ENCODE measurements at places on chromosomes 16 and 17. TPM values are rescaled to one million over a fixed set of nuclear protein-coding genes. Genes with fewer than 3 reads are reported as not detected.

GRCh38 chr17:58371300-58371950, 19.4 kb upstream of the SUPT4H1 start:
- no peak overlapping the region for H3K4me3 ChIP-seq
- peak overlapping the region; percentile 47 for H3K27ac ChIP-seq
- DNase-seq: no peak
- H3K36me3 ChIP-seq: peaks cover 5% of the 10 kb centered on the region
- H3K4me1 ChIP-seq: peaks cover 14% of the 10 kb centered on the region

GRCh38 chr17:73343168-73343634, 31.4 kb upstream of the CDC42EP4 start:
- no peaks in the 10 kb centered on the region for H3K36me3 ChIP-seq
- no peak overlapping the region for H3K4me3 ChIP-seq
- DNase-seq: peak; percentile 41
- H3K27ac ChIP-seq: peak overlapping the region; percentile 87
- H3K27me3 ChIP-seq: no peaks in the 10 kb centered on the region

GRCh38 chr16:75590920-75591843, 25.0 kb downstream of the GABARAPL2 start:
- H3K36me3 ChIP-seq: peaks cover 5% of the 10 kb centered on the region
- no peak overlapping the region for H3K4me3 ChIP-seq

DNA sequence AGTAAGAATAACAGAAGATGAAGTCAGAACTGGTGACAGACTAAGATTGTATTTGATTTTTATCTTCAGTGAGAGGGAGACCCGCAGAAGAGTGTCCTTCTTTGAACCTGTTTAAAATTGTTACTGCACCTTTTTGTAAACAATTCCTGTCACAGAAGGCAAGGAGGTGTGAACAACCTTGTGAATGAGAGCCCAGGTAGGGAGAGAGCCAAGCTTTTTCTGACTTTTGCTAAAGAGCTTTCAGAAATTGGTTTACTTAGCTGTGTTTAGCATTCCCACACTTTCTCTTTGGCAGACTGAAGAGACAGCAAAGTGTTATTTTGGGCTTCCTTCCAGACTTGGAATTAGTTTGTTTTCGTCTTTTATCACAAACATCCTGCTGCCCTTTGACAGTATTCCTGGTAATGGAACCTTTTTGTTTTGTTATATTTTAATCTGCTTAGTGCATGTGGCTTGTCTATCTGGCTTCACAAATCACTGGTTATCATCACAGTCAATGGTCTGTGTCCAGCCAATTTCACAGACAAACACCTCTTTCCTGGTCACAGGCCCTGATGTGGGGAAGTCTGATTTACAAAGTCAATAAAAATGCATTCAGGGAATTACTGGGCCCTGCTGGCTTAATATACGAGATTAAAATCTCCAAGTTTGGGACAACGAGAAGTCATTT, 85.7 kb upstream of the HS3ST2 start:
- no peak overlapping the region for H3K4me3 ChIP-seq
- peaks cover 3% of the 10 kb centered on the region for H3K4me1 ChIP-seq
- no peak overlapping the region for H3K27ac ChIP-seq
- peaks cover 17% of the 10 kb centered on the region for H3K27me3 ChIP-seq
- no peaks in the 10 kb centered on the region for H3K36me3 ChIP-seq

Gene FOXL1
- total RNA-seq: not detected

Gene GFOD2
- total RNA-seq: 40.7 TPM

Gene EXOC3L1
- not detected for total RNA-seq

DNA sequence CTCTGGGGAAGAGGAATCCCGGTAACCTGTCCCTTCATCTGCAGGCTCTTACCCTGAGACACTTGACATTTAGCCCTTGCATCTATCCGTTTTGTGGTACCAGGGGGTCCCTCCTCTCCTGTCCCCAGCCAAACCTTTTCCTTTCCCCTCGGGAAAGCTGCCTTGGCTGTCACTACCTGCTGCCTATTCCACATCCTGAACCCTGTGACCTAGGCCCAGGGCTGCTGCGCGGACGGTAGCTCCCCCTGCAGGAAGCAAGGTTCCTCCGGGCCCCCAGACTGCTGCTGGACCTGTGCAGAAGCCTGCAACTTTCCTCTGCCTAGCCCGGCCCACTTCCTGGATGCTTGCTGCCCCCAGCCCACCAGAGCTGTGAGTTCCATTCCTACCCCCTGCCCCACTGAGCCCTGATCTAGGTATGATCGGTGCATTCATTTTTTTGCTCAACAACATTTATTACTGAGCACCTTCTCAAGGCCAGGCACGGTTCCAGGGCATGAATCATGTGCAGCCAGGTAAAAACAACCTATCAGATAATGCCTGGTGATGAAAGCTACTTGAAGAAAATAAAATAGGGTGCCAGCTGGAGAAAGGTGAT, 10.5 kb upstream of the ALDOA start:
- no peaks in the 10 kb centered on the region for H3K27me3 ChIP-seq
- peaks cover 2% of the 10 kb centered on the region for H3K36me3 ChIP-seq
- H3K27ac ChIP-seq: peak overlapping the region; percentile 13

Gene RSKR
- total RNA-seq: 35.5 TPM

DNA sequence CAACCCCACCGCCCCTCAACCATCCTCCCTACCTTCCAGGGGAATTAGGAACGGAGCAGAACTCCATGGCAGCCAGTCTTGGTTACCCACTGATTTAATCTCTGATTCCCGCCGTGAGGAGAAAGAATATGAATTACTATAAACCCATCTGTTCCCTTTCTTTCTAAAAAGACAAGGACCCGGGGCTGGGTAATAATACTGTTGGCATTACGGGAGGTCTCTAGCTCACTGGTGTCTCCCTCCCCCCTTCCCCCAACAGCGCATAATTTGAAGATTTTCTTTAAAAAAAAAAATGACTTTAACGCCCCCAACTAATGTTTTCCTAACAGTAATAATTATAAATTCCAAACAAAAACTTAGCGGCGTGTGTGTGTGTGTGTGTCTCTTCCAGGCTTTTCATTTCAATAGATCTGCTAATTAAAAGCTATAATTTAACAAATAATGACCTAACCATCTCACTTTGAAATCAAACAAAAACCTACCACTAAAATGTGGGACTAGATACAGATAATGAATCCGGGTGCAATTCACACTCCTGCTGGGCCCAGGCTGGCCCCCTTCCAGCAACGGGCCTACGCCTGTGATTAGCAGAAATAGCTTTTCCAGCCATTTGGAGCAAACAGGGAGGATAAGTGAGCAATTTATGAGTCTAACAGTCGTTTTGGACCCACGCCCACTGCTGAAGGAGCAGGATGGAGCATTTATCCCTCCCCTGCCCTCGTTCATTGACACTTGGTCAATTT, 18.2 kb upstream of the BHLHA9 start:
- H3K4me1 ChIP-seq: no peaks in the 10 kb centered on the region
- peaks cover 25% of the 10 kb centered on the region for H3K27me3 ChIP-seq
- no peak overlapping the region for H3K4me3 ChIP-seq
- DNase-seq: no peak

GRCh38 chr16:3009568-3010390, 2.9 kb upstream of the CLDN9 start:
- no peaks in the 10 kb centered on the region for H3K27me3 ChIP-seq
- peaks cover 63% of the 10 kb centered on the region for H3K4me1 ChIP-seq

Gene SAT2
- total RNA-seq: 108 TPM

GRCh38 chr16:27485811-27486210, 63.9 kb downstream of the GTF3C1 start:
- H3K27me3 ChIP-seq: no peaks in the 10 kb centered on the region
- H3K27ac ChIP-seq: peak overlapping the region; percentile 45
- no peak overlapping the region for H3K4me3 ChIP-seq
- no peaks in the 10 kb centered on the region for H3K4me1 ChIP-seq
- no peak for DNase-seq

GRCh38 chr17:5832886-5833285, 237.3 kb upstream of the WSCD1 start:
- H3K27me3 ChIP-seq: no peaks in the 10 kb centered on the region
- H3K4me3 ChIP-seq: no peak overlapping the region
- H3K27ac ChIP-seq: peak overlapping the region; percentile 87
- H3K4me1 ChIP-seq: peaks cover 16% of the 10 kb centered on the region
- no peaks in the 10 kb centered on the region for H3K36me3 ChIP-seq
- DNase-seq: no peak

DNA sequence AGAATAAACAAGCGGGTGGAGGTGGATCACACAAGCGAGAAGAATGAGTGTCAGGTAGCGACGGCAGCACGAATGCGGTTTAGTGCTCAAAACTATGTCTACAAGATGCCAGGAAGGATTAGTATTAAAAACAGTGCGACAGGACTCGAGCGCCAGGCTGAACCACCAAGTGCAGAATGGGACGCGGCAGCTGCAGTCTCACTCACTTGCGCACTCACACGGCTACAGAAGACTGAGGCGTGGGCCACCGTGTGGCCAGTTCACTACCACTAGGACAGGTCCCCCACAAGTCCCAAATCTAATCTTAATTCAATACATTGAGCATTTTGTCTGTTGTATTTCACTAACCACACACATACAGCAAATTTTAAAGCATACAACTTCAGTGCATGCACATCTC, 35.7 kb upstream of the TRAP1 start:
- peaks cover 8% of the 10 kb centered on the region for H3K4me1 ChIP-seq
- H3K36me3 ChIP-seq: peaks cover 43% of the 10 kb centered on the region
- no peaks in the 10 kb centered on the region for H3K27me3 ChIP-seq

DNA sequence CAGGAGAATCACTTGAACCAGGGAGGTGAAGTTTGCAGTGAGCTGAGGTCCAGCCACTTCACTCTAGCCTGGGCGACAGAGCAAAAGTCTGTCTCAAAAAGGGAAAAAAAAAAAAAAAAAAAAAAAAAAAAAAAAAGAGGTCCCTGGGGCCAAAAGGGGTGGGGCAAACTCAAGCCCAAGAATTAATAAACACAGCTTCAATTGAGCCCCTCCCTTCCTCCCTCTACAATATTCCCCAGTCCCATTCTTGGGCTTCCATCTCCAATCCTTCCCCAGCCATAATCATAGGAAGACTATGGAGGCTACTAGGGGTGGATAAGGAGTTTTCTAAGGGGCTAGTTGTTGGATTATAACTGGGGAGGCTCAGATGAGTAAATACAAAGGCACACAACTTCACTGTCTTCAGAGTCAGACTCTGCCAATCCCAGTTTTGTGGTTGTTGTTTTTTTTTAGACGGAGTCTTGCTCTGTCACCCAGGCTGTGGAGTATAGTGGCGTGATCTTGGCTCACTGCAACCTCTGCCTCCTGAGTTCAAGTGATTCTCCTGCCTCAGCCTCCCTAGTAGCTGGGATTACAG, 9.5 kb downstream of the CAVIN1 start:
- no peaks in the 10 kb centered on the region for H3K36me3 ChIP-seq
- peaks cover 11% of the 10 kb centered on the region for H3K27me3 ChIP-seq

Gene STX1B
- total RNA-seq: 1.0 TPM
